ENCODE measurements at places on chromosomes 6 and 20. TPM values are rescaled to one million over a fixed set of nuclear protein-coding genes. Genes with fewer than 3 reads are reported as not detected.

Gene FAM83C
- total RNA-seq: not detected

DNA sequence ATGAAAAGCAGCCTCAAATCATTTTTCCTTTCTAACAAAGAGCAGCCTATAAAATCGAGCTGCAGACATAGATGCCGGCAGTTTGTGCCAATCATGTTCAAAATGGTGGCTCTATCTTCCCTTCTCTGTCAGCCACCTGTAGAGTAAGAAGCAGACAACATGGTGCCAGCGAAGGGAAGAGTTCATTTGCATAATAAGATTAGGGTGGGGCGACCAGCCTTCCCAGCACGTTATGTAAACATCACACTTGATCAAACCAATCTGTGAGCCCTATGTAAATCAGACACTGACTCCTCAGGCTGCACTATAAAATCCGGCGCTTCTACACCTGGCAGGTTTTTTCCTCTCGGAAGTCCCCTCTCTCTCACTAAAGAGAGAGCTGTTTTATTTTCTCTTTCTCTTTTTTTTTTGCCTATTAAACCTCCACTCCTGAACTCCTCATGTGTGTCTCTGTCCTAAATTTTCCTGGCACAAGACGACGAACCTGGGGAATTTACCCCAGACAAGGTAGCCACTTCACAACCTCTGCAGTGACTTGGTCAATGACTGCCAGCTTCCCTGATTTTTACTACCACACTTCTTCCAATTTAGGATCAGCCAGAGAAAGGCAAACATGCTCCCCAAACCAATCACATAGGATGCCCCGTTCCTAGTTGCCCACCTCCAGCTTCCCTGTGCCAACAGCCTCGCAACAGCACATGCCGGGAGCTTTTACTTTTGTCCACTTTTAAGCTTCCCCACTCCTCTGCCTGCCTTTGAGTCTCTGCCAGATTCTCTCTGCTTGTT lies 12.9 kb downstream of the TPMT start:
- DNase-seq: no peak

Gene ZSCAN31
- 31.9 TPM for total RNA-seq

DNA sequence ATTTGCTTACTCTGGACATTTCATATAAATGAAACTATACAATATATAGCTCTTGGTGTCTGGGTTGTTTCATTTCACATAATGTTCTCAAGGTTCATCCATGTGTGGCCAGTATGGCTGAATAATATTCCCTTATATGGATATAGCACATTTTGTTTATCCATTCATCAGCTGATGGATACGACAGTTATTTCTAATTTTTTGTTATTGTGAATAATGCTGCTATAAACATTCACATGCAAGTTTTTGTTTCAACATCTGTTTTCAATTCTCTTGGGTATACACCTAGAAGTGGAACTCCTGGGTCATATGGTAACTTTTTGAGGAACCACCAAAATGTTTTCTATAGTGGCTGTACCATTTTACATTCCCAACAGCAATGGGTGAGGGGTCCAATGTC lies 101.1 kb downstream of the CDK19 start:
- DNase-seq: no peak

DNA sequence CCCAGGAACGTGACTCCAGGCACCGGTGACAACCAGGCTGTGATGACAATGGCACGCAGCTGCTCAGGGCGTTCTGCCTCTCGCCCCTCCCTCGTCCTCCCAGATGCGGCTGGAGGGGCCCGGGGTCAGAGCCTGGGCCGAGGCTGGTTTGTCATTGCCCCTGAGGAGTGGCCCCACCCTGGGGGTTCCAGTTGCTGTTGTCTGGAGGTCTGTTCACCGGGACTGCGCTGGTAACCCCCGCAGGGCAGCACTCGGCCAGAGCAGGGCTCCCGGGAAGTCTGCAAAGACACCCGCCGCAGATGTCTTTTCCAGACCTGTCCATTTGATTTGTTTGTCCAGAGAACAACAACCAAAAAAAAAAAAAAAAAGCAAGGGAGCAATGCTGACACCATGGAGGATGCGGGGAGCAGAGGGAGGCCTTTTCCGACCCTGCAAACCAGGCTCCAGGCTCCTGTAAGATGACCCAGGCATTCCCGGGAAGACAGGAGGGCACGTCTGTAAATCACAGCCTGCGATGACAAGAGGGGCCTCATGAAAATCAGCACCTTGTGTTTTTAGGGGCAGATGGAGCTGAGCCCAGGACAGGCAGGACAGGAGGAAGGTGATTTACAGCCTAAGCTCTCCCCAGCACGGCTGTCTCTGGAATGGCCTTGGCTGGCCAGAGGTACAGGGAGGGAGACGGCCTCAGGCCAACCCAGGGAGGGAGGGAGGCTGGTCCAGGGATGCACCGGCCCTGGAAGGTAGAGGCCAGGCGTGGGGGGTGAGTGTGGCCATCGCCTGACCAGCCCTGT lies 189.3 kb downstream of the ERMARD start:
- no peak for DNase-seq

- no peak for DNase-seq
These were observed 139.9 kb downstream of the MOXD1 start for GRCh38 chr6:132261354-132261753.

- no peak for DNase-seq
These were observed 847 bp upstream of the CD93 start for GRCh38 chr20:23086931-23087411.

- DNase-seq: no peak
These were observed 51.5 kb upstream of the SMIM29 start for GRCh38 chr6:34300332-34300751.

Gene EMILIN3
- 0.25 TPM for total RNA-seq

GRCh38 chr20:3995067-3995748 lies 20.1 kb downstream of the RNF24 start:
- DNase-seq: no peak

DNA sequence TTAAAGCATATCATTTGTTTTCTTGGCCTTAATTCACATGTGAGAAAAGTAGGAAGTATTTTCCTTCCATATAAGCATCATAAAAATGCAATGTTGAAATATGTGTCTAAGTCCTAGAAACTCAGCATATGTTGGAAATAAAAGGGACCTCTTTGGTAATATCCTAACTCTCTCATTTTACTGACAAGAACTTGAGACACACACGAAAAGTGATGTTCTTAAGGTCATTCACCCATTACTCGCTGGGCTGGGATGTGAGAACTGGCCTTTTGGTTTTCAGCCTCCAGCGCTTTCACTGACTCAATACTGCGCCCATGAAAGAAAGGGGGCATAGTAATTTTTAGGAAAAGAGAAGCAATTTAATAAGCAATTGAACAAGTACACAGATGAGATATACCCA lies 153.5 kb upstream of the SCGN start:
- DNase-seq: no peak

Gene ANKRD60
- total RNA-seq: not detected

GRCh38 chr20:45467861-45468260 lies 1.7 kb upstream of the WFDC2 start:
- no peak for DNase-seq

DNA sequence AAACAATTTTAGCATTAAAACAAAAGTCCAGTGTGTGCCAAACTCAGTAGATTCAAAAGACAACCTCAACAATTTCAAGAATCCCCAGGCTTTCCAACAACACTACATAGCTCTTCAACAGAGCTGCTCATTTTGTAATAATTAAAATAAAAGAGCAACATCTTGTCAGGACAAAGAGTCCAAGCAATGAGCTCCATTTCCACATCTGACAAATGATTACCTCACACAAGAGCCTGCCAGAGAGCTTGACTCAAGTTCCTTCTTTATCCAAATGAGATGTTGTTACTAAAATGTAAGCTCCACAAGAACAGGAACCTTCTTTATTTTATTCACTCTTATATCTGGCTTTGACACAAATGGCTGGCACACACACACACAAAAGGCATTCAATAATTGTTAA lies 449.8 kb downstream of the HACE1 start:
- DNase-seq: no peak

- DNase-seq: no peak
These were observed 97.4 kb upstream of the IFNGR1 start for GRCh38 chr6:137316626-137317025.

- DNase-seq: no peak
These were observed 229.4 kb downstream of the TBC1D7 start for GRCh38 chr6:13098793-13099570.

DNA sequence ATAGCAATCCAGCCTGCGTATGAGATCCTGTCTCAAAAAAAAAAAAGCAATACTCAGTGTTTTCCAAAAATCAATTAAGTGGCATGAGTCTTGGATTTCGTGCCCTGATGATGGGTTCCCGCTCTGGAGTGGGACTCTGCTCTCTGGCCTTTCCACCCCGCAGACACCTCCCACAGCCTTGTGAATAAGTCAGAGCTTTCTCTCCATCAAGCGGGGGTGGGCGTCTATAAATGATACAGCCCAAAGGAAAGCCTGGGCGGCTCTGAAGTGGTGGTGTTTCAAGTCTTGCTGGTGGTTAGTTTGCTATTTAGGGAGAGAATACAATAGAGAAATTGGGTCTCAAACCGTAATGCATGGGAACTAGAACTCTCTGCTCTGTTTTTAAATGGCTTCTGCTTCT lies 52.5 kb upstream of the TAGAP start:
- no peak for DNase-seq

DNA sequence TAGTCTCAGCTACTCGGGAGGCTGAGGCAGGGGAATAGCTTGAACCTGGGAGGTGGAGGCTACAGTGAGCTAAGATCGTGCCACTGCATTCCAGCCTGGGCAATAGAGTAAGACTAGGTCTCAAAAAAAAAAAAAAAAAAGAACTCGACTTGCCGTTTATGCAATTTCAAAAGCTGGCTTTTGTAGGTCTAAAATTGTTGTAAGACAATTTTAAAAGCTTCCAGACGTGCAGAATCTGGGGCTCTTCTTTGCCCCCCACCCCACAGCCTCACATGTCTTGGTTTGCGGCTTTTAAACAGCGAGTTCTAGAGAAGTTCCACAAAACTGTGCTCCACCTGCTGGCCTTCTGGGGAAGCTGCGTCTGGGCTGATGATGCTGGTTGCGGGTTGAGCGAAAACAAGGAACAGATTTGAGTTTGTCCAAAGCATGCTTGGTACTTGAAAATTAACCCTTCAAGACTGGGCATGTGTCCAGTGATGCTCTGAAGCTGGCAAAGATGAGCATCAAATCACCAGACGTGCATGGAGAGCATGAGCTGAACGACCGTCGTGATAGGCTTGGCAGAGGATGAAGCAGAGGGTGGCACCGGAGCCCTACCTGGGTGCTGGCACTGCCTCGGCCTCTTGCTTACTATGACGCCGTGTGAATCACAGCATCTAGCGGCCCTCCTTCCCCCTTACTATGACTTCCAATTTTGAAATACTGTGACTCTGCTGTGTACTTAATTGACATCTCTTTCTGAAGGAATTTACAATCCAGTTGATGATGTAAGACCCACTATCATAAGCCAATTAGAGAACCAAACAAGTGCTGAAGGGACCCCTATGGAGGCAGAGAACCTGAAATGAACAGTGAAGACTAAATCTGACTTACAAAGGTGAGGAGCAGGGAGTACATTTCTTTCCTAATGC lies 171.4 kb downstream of the GMPR start:
- DNase-seq: peak; percentile 28

Gene BPIFB4
- total RNA-seq: not detected

DNA sequence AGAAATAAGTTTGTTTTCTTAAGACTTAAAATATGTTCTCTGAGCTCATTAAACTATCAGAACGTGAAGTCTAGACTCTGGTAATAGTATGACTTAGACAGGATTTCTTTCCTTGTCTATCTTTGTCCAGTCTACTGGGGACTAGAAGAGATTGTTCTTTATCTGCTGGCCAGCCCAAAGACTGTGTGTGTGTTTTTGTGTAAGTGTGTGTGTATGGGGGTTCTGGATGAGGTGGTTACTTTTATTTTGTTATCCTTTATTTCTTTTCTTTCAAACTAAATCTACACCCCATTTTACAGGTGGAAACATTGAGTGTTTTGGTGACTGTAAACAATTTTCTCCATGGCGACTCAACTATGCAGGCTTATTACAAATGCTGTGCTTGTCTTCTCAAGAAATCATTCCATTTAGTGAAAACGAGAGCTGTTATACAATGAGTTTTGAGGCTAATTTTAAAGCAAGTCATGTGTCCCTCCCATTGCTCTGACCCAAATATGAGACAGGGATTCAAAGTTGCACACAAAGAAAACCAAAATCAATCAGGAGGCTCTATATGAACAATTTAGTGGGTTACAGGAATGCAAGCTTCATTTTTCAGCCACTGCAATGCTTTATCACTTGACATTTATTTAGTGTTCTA lies 97.6 kb downstream of the ELOVL5 start:
- no peak for DNase-seq

GRCh38 chr20:46637427-46638133 lies 13.7 kb downstream of the SLC13A3 start:
- DNase-seq: no peak

DNA sequence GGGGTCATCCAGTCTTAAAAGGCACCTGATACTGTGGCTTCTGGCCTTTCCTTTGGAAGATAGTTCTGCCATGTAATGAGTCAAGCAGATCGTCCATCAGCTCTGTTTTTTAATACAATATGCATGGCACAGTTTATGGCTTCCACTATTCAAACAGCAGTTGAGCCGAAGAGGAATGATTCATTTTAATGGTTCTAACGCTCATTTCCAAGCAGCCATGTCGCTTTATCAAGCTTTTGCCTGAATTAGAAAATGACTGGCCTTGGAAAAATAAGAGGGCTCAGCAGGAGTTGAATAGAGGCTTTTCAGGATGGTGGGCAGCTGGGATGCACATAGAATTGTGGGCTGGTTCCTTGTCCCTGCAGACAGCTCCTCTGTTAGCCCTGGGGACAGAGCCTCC lies 138.1 kb downstream of the SOBP start:
- no peak for DNase-seq

GRCh38 chr20:33411242-33411641 lies 9.9 kb upstream of the CDK5RAP1 start:
- DNase-seq: no peak

Gene WFDC10B
- total RNA-seq: not detected

Gene PAX1
- total RNA-seq: 0.54 TPM

DNA sequence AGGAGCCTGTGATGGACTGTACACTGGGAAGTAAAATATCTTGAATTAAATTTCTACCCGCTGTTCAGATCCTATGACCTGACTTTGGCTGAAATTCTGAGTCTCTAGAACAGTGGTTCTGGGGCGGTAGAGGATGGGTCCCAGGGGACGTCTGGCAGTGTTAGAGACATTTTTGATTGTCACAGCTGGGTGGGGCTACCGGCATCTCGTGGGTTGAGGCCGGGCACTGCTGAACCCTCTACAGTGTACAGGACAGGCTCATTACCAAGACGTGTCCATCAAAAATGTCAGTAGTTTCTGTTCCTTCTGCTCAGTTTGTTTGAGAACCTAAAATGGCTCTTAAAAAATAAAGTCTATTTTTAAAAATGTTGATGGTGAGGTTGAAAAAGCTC lies 11.5 kb upstream of the RPS6KA2 start:
- no peak for DNase-seq

Gene SLC12A5
- not detected for total RNA-seq

Gene KHDC1
- total RNA-seq: 1.5 TPM

DNA sequence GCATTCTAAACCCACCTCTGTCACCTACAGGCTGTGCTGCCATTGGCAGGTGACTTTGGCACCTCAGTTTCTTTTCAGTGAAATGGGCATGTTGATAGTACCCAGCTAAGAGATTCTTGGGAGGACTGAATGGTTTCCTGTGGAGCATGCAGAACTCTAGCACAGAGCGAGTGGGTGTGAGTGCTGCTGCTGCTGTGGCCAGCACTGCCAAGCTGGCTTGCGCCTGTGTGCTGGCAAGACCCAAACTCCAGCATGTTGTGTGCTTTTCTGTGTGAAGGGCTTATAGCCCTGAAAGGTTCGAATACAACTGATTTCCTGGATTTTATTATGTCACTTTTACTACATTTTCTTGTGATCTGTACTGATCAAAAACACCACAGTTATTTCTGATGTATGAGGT lies 78.1 kb upstream of the KIF25 start:
- DNase-seq: no peak

Gene C20orf144
- not detected for total RNA-seq

Gene LY86
- not detected for total RNA-seq

Gene MEI4
- total RNA-seq: not detected

Gene ACSS1
- total RNA-seq: 1.4 TPM

Gene OXT
- total RNA-seq: not detected

Measured in NCI-H460 (cell line).